ENCODE measurements at places on chromosomes 7 and 10.

DNA sequence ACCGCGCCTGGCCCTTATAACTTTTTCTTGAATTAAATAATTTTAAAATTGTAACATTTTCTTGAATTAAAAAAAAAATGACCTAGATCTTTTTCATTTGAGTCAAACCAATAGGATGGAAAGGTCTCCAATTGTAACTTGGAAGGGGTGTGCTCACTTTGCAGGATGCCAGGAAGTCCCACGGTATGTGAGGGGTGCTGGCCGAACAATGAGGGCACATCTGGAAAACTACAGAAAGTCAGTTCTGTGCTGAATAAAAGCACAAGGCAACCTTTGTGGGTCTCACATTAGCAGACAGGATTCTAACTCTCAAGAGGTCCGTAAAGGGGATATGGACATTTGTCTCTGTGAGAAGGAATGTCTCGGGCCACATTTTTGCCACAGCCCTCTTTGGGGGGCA is 52.8 kb upstream of the PDLIM1 start:
- no peak for DNase-seq

GRCh38 chr10:71620642-71621041 is 98.9 kb downstream of the C10orf105 start:
- DNase-seq, result no peak

- DNase-seq, result no peak
Observed at GRCh38 chr10:114767101-114767985, 54.2 kb upstream of the FHIP2A start.

DNA sequence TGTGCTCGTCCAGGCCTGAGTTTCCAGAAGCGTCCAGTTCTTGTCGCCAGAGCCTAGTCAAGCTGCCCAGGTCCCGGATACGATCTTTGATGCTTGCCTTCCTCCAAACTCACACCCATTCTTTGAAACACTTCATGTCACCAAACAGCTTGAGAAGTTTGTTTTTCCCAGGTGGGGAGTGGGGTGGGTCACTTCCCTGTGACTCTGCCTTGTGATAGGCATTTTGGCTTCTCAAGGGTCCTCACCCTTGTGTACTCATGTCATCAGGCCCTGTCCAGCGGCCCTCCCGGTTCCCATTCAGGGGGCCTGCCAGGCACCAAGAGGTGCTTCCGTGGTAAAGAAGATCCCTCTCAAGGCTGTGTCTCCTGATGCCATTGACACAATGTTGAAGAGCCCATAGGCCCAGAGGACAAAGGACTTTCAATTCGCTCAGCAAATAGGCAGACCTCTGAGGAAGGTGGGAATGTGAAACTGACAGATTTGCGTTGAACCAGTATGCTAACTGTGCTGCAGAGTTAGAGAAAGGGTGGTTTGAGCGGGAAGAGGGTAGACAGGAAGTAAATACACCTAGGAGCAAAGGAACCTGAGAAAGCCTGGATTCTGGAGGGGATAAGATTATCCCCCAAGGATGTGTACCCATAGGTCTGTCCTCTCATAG is 24.7 kb upstream of the SFTPA1 start:
- DNase-seq, result no peak

Measured in stimulated activated CD4-positive, alpha-beta T cell treated with anti-CD3 and anti-CD28 coated beads, Interleukin-12 subunit alpha, Interleukin-12 subunit beta, amount 100 ng/mL, for 48 hours (primary cell).